GOT3 (cell line): ENCODE measurements at places on chromosomes 2 and 18.

- DNase-seq: no peak
Observed at GRCh38 chr18:63374540-63374939, 7.5 kb upstream of the KDSR start.

GRCh38 chr2:177547122-177547521, 154.5 kb downstream of the AGPS start:
- no peak for DNase-seq

- no peak for DNase-seq
Observed at GRCh38 chr2:137228566-137228965, 463.2 kb downstream of the THSD7B start.

DNA sequence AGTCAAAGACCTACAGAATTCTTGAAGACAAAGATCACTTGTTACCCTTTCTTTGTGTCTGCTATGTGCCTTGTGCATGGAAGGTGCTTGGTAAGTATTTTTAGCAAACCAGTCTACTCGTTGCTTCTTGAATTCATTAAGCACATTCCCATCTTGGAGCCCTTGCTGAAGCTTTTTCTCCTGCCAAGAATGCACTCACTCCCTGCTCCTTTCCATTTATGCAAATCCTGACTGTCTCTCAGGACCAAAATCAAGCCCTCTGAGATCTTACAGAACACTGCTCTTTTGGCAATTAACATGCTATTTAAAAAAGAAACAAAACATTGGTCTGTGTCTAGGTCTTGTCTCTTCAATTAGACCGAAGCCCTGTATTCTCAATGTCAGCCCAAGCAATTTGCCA, 75.8 kb downstream of the CLHC1 start:
- no peak for DNase-seq
